Fibroblast of the aortic adventitia (primary cell): ENCODE measurements at places on chromosomes 5 and 9. TPM values are rescaled to one million over a fixed set of nuclear protein-coding genes. Genes with fewer than 3 reads are reported as not detected.

Gene COL5A1
- total RNA-seq = 171 and 188 TPM in 2 replicates

Gene INSYN2B
- total RNA-seq = 7.8 and 19.7 TPM in 2 replicates

Gene CDKN2B-AS1
- 6.4 and 12.9 TPM in 2 replicates for total RNA-seq

GRCh38 chr5:127942246-127943060 is 141.1 kb upstream of the SLC12A2 start:
- no peak for DNase-seq

GRCh38 chr9:21395778-21396717 is 10.8 kb upstream of the IFNA2 start:
- peak; percentile 23 for DNase-seq
